Fibroblast of pulmonary artery (primary cell): ENCODE measurements at places on chromosomes 11 and 22.
A peak's percentile ranks its signal among the peaks of the same experiment; 100 is the strongest.

DNA sequence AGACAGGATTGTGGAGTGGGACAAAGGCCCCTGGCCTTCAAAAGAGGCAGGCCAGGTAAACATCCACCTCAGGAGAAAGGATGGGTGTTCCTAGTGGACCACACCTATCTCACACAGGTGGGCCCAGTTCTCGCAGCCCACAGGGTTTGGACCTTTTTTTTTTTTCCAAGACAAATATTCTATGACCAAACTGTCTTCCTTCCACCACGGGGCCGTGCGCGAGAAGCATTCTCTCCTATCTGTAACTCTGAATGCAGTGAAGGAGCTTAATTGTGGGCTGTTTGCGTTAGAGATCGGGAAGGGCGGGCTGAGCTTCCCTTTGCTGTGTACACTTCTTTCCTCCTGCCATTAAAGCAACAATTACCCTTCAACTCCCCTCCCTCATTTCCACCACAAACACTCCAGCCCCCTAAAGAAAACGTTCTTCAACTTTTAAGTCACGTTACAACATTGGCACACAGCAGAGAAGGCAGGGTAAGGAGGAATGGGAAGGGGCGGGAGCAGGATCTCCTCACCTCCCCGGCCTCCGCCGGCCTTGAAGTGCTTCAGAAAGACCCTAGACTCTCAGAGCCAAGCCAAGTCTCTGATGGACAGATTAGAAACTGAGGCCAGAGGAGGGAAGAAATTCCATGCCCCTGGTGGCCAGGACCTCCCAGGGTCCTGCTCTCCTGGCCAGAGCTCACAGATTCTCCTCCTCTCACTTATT lies 238.4 kb downstream of the BUD13 start:
- DNase-seq, result no peak

- no peak for DNase-seq
These were observed 8.7 kb downstream of the CAPN5 start for GRCh38 chr11:77075425-77075905.

- no peak for DNase-seq
These were observed 3.2 kb downstream of the CHST1 start for GRCh38 chr11:45662096-45662664.

- DNase-seq, result peak; percentile 97
These were observed 83.1 kb downstream of the MN1 start for GRCh38 chr22:27718186-27719035.

GRCh38 chr22:20033045-20033706 lies 12.3 kb downstream of the TANGO2 start:
- no peak for DNase-seq

DNA sequence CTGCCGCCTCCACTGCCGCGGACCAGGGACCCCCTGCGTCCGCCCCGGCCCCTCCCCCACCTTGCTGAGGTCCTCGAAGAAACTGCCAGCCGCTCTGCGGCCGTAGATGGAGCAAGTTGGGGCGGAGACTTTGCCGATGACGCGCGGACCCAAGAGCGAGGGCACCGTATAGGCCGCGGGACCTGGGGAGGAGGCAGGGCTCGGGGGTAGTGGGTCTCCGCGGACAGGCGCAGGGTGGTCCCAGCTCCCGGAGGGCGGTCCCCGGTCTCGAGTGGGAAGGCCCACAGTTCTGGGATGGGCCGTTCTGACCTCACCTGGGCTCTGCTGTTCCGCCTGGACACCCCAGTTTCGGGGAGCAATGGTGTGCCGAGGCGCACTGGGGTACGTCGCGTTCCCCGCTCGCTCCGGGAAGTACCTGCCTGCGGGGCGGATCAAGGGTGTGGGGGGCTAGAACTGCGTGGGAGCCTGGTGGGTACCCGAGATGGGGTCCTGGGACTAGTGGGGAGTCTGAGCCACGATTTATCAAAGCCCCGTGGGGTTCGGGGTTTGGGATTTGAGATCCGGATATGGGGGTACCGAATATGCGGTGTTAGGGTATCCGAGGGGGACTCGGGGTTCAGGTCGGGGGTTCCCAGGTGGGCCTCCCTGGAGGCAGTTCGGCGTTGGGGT lies 1.2 kb upstream of the TYMP start:
- peak; percentile 90 for DNase-seq

GRCh38 chr11:90274362-90274761 lies 51.5 kb upstream of the CHORDC1 start:
- DNase-seq, result no peak

- DNase-seq, result no peak
These were observed 1075.5 kb downstream of the NTM start for GRCh38 chr11:132445859-132446291.

- DNase-seq, result no peak
These were observed 85.2 kb downstream of the BUD13 start for GRCh38 chr11:116687458-116688201.

GRCh38 chr22:38412435-38413084 lies 42.4 kb downstream of the KCNJ4 start:
- DNase-seq, result no peak
